Tongue (tissue), 3 donors: ENCODE measurements at places on chromosomes 7 and 10. TPM values are rescaled to one million over a fixed set of nuclear protein-coding genes. Genes with fewer than 3 reads are reported as not detected.
A peak's percentile ranks its signal among the peaks of the same experiment; 100 is the strongest.

GRCh38 chr10:98194633-98195032, 60.2 kb downstream of the R3HCC1L start:
- DNase-seq, result no peak

DNA sequence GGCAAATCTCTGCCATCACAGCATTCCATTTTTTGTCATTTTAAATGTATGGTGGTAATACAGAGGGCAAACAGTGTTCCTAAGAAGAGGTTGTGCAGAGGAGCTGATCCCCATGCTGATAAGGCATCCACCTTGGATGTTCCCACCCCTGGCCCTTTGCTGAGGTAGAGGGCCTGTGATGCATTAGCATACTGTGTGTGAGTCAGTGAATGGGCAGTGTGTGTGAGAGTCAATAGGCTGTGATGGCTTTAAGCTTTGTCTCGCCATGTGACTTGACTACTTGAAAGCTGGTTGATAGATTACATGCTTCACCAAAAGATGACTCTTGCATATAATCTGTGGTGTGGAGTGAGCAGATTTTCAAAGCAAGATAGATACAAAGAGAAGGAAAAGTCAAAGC, 81.3 kb downstream of the INSYN2A start:
- no peak for DNase-seq

GRCh38 chr7:6650086-6650485, 13.0 kb downstream of the ZNF316 start:
- DNase-seq, result no peak

DNA sequence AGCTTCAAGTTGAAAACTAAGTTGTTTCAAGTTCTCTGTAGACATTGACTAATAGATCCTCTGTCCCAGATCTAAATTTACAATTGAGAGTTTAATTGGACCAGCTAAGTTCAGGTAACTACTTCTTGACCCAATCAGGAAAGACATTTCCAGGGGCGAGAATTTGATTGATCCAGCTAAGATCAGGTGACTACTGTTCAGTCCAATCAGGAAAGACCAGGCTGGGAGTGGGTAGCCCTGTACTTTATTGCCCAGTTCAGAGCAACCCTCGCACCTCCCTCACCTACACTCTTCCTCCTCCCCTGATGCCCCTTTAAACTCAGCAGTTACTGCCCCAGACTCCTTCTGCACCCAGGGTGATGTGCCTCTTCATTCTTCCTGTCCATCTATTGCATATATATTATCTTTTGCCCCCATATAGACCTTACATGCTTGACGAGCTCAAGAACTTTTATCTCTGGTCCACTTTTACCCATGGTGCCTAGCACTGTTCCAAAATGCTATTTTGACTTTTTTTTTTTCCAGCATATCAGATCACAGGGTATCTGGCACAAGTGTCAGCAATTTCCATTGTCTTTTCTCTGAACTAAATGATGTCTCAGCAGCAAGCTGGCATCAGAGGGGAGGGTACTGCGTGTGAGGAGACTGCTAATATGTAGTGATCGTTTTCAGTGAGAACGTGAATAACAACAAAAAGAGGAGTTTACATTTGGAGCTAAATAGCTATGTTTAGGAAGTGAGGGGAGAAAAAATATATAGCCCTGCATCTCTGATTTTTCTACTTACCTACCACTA, 169.4 kb downstream of the KIAA1217 start:
- no peak for DNase-seq

DNA sequence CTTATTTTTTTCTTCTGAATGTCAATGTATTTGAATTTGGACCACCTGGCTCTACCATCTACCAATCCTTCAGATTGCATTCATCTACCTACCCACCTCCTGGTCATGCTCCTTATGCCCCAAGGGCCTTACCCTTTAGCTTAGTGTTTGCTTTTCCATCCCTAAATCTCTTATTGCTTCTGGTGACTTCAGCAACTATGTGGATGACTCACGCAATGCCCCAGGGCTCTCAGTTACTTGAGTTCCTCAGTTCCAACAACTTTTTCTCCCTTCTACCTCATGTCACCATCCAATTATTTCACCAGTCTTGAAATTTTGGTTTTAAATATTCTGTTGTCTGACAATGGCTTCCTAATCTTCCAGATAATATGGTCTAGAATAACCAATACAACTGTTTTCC, 118.9 kb downstream of the CFAP58 start:
- no peak for DNase-seq

DNA sequence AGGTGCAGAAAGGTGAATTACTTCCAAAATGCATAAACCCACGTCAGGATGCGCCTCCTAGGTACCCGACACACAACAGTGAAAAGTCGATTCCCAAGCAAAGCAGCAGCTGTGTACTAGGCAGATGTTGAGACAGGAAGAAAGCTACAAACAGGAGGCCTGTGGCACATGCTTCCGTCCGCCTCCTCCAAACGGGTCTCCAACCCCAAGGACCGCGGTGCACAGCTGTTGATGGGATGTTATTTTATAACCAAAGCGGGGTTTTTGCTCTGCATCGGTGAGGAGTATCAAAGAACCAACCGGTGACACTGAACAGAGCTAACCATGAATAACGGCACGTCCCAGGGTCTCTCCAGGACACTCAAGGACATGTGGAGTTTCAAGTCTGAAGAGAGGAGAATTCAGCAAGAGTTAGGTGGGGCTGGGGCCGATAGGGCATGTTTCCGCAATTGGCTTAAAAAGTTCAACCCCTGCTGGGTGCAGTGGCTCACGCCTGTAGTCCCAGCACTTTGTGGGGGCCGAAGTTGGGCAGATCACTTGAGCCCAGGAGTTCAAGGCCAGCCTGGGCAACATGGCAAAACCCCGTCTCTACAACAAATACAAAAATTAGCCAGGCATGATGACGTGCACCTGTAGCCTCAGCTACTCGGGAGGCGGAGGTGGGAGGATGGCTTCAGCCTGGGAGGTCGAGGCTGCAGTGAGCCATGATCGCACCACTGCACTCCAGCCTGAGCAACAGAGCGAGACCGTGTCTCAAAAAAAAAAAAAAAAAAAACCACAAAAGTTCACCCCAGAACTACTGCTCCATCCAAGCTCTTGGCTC, 108.0 kb downstream of the SMURF1 start:
- DNase-seq, result no peak

DNA sequence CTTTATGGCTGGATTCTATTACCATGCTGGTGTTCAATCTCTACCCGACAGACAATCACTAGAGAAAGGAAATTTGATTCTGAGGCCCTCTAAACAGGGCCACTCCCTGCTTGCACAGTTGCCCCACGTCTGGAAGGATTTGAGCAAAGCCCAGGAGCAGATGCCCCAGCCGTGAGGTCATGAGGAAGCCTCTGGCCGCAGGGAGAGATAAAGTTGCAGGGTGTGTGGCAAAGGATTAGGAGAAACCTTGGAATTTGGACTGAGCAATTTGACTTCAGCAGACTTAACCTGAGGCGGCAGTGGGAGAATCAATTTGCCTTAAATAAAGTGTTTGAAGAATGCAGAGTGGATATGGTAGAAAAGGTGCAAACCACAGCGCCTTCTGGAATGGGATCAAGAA, 40.2 kb upstream of the KLF6 start:
- DNase-seq, result peak; percentile 78

DNA sequence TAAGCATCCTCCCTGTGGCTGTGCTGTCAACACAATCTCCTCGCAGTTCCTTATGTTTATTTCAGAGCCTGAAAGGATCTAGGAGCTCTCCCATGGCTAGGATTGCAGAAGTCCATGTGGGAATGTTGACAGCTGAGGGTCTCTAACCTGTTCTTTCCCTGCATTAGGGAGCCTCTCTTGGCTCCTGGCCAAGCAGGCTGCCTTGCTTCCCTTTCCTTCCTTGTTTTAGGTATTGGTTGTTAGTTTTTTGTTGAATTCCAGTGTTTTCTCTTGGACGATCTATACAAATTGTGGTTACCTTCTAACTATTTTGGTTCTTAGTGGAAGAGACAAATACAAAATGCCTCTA, 171.8 kb downstream of the MLLT10 start:
- DNase-seq, result peak; percentile 44

MYO1G gene
- total RNA-seq, result 1.9 TPM

SCRN1 gene
- 36.0 TPM for total RNA-seq

PAPSS2 gene
- total RNA-seq, result 19.8 TPM
